ENCODE measurements at places on chromosomes 11 and 22.

DNA sequence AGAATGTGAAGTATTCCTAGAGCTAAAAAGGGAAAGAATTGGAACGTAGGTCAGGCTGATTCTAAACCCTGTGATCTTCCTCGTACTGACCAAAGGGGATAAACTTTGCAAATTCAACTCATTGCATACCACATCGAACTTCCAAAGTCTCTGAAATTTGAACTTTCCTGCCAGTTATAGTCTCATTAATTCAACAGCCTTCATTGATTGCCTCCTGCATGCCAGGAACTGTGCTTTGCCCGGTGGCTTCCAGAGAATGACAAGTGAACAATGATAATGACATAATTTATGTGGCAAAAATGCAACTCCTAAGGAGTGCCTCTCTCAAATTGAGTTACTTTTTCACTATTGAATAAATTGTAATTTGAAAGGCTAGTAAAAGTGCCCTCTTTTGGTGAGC lies 107.7 kb upstream of the LDLRAD3 start:
- no peak for DNase-seq

DNA sequence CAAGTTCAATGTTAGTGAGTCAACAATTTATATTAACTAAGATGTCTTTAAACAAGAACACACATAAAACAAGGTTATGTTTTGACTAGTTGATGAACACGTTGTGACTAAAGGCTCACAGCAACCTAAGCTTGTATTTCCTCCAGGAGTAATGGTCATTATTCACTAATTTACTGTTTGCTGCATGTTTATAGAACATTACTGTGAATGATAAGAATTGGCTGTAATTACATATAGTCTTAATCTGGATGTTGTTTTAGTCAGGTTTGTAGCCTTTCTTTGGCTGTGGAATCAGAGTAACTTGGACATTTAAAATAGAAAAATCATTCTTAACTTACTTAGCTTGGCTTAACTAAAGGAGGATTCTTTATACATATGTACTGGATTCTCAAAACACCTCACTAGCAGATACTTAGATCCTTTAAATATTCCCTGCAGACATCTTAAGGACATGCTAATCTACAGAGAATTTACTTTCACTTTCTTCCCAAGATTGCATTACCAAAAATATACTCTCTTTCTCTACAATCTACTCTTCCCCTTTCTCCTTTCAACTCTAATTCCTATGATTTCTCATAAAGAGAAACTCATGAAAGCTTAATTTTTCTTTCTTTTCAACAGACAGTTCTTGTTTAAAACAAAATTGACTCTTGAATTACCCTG lies 319.7 kb upstream of the CTSC start:
- no peak for DNase-seq

DNA sequence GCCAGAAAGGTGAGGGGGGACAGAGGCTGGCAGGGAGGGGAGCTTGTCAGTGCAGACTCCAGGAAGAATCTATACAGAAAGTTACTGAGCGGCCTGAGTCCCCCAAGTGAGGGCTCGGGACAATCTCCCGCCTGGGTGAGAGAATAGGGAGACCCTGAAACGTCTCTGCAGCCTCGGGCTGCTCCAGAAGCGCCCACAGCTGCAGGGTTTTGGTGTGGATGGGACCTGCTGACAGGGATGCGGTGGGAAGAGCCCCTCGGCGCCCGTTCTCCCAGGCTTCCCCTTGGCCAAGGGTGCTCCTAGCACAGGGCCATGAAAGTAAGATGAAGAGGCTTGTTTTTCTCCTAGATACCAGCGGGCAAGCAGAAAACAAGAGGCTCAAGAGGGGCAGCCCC lies 743 bp upstream of the RCE1 start:
- DNase-seq, result no peak

- DNase-seq, result no peak
Observed at GRCh38 chr11:77233011-77233410, 68.5 kb downstream of the GDPD4 start.

DNA sequence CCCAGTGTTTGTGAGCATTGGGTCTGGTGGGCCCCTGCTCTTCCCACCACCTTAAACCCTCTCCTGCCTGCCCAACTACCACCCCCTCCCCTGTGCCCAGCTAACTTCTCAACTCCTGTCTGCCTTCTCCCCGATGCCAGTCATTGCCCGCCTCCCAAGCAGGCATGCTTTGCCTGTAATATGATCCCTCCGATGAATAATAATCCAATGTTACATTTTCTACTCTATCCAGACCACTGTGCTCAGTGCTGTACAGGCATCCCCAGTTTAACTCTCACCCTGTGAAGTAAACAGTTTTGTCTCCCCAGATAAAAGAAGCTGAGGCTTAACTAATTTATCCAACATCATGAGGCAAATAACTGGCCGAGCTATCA lies 35.5 kb upstream of the OLFML1 start:
- no peak for DNase-seq

GRCh38 chr11:82557274-82557673 lies 176.4 kb downstream of the FAM181B start:
- no peak for DNase-seq

GRCh38 chr11:112822478-112823274 lies 138.5 kb upstream of the NCAM1 start:
- DNase-seq, result no peak

GRCh38 chr22:37972527-37972926 lies 11.8 kb downstream of the SOX10 start:
- no peak for DNase-seq

DNA sequence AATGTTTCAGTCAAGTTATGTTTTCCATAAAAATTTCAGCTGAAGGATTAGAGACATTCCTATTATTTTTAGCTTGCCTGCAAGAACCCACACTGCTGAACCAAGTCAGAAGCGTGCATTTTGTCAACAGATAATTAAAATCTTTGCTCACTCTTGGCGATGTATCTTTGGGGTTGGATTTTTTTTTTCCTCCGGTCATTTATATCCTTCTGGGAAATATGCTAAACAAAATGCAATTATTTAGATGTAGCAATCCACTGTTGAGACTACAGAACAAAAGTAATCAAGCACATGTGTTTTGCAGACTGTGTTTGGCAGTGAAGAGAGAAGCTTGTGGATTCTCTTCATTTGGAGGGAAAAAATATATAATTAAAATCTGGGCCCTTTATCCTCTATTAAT lies 15.3 kb upstream of the NELL1 start:
- no peak for DNase-seq

DNA sequence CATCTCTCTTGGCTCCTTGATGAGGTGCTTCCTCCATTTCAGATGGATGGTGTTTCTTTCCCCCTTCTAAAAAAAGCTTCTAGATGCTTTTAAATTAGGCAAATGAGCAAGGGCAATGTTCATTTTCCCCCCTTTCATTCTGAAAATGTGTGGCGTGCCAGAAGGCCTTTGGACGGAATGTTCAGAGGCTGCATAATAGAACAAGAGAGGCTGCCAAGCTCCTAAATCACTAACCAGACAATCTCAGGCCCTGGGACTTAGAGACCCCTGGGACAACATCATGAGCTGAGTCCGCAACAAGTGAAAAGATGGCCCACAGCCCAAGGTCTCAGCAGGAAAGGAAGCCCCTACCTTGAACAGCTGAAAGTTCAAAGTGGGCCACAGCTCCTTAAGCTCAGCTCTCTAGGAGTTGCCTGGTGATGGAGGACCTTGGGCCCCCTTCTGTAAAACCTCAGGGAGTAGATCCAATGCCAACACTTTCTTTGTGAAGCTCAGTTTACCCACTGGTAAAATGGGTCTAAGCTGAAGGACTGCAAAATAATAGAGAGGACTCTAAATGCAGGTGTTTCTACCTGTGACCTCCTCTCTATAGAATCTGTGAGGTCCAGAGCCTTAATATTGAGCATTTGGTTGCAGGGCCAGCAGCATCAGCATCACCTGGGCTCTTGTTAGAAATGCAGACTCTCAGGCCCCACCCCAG lies 144.0 kb downstream of the FBXO7 start:
- no peak for DNase-seq

GRCh38 chr11:108902027-108902469 lies 237.2 kb downstream of the DDX10 start:
- no peak for DNase-seq
